ENCODE measurements at places on chromosomes 7 and 10.

DNA sequence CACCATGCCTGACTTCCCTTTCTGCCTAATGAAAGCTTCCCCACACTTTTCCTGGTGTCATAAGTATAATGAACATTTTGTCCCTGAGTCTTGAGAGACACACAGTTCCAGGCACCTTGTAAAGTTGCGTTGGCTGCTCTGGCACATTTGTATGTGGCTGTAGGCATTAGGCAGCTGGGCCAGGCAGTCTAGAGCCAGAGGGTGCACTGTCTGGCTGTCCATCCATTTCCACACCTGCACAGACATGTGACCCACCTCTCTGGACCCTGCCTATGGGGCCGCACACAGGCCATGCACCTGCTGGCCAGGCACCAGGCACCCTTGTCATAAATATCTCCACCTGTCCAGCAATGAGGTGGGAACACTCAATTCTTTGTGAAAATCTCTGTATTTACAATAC, 54.7 kb upstream of the ANTXRL start:
- DNase-seq = no peak

DNA sequence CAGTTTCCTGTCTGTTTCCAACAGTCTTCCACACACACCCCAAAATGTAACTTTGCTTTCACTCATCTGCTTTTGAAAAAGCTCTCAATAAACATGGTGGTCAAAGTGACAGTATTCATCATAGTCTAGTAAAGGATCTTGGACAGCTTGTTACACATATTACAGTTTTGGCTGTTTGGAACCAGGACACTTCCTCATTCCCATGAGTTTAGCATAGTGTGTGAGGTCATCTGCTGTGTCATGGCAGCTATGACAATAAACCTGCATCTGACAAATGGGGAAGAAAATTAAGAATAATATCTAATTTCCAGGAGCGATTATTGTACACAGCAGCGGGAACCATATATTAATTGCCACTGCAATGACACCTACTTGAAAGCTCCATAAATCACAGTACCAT, 184.3 kb upstream of the SLC26A5 start:
- no peak for DNase-seq

- no peak for DNase-seq
These were observed 120.7 kb downstream of the LRRTM3 start for GRCh38 chr10:67046507-67046906.

DNA sequence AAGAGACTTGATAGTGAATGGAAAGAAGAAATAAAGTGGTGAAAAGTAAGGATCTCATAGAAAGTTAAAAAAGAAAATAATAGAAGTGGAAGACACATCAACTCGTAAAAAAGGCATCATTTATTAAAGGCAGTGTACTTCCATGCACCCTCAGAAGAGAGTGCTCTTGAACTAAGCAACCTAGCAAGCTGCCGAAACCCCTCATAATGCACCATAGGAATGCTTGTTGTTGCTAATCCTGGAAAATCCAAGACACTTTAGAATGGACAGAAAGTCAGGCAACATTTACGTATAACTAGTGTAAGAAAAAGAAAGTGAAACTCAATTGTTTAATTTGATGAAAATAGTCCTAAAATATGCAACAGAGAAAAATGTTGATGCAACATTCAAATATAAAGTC, 12.8 kb downstream of the TFPI2 start:
- no peak for DNase-seq

GRCh38 chr7:81285142-81285871, 366.5 kb upstream of the SEMA3C start:
- DNase-seq = no peak

DNA sequence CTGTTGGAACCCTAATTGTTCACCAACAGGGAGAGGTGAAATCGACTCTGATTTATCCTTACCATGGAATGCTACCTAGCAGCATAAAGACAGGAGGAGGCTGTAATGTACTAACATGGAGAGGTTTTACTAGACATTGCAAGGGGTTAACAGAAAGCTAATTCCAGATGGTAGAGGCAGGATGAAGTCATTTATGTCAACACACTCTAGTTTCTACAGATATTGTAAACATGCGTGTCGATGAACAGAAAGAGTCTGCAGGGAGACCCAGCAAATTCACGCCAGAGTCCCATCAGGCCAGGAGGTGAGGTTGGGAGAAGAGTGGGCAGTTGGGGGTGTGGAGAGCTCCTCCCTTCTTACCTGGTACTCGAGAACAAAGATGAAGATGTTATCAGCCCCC, 7.0 kb downstream of the NPC1L1 start:
- DNase-seq = no peak

DNA sequence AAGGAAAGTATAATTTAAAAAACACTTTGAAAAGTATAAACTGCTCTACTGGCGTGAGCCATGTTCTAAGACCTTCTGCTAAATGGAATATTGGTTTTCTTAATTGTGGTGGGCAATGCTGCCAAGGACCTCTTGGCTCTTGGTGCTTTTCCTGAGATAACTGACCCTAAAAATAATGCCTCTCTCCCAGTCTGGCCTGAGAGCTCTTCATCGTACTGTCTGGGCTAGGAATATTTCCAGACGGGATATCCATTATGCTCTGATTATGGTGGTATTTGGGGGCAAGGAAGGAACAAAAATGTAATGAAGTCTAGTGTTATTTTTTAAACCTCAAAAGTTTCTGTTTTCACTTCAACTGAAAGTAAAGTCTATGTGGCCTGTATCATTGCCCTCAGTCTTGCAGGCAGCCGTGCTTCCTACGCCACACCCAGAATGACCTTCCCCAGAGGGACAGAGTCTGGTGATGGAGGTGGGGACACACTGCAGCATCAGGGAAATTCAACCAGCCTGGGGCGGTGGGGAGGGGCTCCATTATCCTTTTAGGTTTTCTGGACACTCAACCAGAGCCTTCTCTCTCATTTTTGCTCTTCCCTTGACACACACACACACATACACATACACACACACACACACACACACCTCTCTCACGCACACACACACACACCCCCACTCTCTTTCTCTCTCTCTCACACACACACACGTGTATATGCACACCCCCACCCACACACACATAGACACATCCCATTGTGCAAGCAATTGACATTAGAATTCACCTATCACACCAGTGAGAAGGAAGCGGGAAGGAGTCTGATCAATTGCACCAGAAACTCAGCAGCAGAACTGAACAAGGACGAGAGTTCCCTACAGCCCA, 99.6 kb downstream of the LRRC18 start:
- no peak for DNase-seq

DNA sequence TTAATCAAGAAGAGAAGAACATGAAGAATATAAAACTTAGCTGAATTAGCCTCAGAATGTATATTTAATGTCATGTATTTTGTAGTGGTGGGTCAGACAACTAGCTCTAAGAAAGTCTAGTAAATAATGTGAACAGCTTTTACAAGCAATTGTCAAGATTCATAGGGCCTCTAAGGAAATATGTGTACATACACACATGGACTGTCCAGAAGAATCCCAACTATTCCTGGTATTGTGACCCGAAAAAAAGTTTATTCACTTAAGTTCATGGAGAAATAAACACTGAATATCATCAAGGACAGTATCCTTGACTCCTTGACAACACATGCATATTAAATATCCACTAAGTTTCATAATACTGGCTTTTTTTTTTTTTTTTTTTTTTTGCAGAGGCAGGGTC, 11.4 kb upstream of the TWIST1 start:
- DNase-seq = no peak

DNA sequence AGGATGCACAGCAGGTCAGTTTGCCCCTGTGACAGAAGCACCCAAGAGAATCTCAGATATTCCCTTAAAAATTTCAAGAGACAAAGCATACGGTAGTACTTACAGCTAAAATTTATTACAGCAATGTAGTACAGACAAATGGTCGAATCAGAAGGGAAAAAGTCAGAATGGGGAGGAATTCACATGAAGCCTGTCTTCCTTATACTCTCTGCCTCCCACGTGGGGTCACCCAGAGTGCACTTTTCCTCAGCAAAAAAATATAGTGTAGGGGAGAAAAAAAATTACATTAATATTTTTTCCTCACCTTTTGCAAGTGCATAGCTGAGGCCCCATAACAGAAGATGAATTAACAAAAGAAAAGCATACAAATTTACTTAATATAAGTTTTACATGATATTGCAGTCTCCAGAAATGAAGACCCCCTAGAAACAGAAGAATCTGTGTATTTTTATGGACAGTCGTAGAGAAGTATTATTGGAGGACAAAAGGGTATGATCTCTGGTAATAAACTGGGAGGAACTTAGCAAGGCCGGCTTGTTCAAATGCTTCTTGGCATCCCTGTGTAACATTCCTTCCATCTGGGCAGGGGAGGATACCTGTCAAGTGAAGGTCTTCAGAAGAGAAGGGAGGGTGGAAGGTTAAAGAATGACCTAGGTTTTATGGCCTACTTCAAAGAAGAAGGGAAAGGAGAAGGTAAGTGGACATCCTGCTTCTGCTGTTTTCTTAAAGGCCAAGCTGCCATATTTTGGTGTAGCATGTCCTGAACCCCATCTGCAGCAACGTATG, 270.6 kb upstream of the MAGI2 start:
- DNase-seq = no peak

GRCh38 chr7:128146052-128146451, 95.0 kb upstream of the LEP start:
- no peak for DNase-seq

DNA sequence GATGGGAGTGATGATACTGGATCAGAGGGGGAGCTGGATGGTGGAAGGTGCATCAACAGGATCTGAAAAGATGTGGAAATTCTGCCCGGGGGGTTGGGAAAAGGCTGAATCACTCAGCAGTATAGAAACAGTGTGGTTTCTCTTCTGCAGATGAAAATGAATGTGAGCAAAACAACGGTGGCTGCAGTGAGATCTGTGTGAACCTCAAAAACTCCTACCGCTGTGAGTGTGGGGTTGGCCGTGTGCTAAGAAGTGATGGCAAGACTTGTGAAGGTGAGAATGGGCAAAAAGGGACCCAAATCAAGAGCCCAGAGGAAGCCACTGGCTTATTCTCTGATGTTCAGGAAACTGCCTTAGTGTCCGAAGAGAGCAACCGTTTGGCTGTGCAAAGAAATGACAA, 12.9 kb downstream of the OIT3 start:
- no peak for DNase-seq

DNA sequence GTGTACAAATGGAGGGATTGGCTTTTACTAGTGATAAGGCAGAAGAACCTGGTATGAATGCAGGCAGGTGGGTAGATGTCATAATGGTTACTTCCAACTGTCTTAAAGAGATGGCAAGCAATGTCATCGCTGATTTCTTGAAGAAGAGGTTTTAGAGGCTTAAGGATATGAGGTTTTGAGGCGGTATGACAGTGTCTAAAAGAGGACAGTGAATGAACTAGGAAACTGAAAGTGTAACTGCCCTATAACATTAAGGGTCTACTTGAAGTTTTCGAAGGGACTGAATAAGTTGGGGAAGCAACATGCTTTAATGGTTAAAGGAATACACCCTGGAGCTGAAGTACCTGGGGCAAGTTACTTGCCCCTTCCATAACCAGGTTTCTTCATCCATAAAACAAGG, 70.9 kb downstream of the NDUFB2 start:
- no peak for DNase-seq

DNA sequence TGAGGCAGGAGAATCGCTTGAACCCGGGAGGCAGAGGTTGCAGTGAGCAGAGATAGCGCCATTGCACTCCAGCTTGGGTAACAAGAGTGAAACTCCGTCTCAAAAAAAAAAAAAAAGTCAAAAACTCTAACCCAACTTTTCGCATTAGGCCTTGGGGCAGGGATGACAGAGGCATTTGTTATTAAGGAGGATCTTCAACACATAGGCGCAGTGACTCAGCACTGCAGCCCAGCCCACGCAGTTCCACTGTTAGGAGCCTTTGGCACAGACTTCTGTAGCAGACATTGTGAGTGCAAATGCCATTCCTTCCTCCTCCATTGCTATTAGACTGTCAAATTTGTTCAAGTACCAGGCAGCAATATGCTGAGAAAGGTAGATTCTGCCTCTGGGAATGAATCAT, 43.1 kb upstream of the KLHL7 start:
- DNase-seq = no peak

GRCh38 chr7:1700536-1701333, 30.7 kb downstream of the ELFN1 start:
- no peak for DNase-seq

GRCh38 chr10:15231426-15231825, 62.9 kb upstream of the NMT2 start:
- DNase-seq = no peak

GRCh38 chr7:45176091-45176490, 18.5 kb downstream of the RAMP3 start:
- DNase-seq = no peak

- DNase-seq = no peak
These were observed 52.0 kb downstream of the LRRC4 start for GRCh38 chr7:127979113-127979727.

GRCh38 chr10:131032329-131033165, 279.0 kb downstream of the TCERG1L start:
- no peak for DNase-seq

GRCh38 chr7:142250705-142251104, 7.2 kb downstream of the PRSS58 start:
- no peak for DNase-seq

DNA sequence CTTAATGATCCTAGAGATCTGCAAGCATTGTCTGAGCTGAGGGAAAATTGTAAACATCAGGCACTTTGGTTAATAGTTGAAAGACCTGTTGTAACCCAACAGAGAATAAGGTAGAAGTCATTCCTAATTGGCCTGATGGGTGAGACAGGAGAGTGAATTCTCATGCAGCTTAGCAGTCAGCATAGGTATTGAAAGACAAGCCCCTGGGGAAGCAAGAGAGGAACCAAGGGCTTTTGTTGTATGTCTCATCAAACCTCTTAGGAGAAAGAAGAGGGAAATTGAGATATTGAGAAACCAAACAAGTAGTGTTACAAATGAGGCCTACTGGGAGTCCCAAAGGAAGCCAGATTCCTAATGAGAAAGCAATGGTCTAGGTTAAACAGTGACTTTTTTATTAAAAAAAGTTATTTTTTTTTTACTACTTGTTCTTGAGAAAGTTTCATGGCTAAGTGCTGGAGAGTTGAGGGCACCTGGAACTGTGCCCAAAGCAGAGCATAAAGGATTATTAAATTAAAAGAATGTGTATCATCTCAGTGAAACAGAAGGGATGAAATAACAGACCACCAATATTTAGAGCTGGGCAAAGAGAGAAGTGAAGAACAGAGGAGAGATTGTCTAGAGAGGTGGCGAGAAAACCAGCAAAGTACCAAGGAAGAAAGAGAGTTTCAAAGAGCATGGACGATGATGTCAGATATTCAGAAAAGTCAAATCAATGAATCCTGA, 168.9 kb downstream of the CDK14 start:
- no peak for DNase-seq

GRCh38 chr10:1638889-1639419, 98.4 kb downstream of the ADARB2 start:
- DNase-seq = no peak

Data from cortex of kidney (tissue), 1 donor.